ENCODE measurements at places on chromosomes 7 and 10.

- no peak for DNase-seq
Observed at GRCh38 chr10:30751678-30752331, 122.3 kb upstream of the LYZL2 start.

DNA sequence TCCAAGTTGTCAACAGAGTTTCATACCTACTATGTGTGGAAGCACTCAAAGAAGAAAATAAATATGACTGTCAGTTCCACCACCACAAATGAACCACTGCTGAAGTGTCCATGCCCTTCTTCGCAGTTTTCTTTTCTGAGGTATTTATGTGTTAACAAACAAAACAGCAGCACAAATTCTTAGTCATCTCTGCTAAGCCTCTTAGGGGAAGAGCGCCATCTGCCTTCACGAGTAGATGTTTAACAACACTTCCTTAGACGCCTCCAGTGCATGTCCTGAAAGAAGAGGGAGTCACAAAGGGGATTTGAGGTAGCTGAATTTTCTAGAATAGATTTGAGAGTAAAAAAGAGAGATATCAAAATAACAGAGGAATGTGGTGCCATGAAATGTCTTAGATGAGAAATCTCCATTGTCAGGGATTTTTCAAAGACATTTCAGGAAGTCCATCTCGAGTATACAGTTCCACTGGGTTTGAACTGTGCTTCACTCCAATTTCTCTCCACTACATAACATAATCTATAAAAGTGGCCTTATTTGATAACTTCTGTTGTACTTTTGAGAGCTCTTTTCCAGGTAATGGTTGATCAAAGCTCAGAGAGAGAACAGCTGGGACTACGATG, 775.3 kb upstream of the POM121L12 start:
- no peak for DNase-seq

- peak; percentile 16 for DNase-seq
Observed at GRCh38 chr7:100435401-100436304, 644 bp downstream of the PPP1R35 start.

- DNase-seq = no peak
Observed at GRCh38 chr10:43120929-43121314, 17.3 kb upstream of the CSGALNACT2 start.

DNA sequence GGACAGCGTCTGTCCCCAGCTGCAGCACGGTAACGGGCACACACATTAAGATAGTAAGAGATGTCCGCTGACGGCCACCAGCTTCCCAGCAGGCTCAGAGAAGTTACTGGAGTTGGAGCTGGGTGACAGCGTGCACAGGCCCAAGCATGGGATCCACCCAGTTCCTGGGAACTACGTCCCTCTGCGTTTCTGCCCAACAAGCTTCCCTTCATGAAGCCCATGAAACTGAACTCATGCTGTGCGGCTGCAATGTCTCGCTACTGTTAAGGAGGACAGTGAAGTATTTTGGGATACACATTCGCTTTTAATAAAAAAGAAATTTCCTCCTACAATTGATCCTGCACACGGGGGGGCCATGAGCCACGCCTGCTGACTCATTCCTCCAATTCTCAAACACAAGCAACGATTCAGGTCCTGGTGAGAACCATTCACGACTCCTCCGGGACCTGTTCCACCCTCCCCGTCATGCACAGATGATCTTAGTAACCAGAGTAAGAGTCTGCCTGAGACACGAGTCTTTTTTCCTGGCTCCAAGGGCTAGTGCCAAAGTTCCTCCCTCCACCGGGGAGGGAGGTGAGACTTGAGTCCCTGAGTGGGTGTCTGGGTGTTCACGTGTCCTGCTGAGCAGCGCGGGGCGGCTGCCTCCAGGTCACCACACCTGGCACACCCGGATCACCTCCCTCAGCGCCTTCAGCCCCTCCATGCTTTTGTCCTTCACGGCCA, 2.6 kb downstream of the PSMG3 start:
- no peak for DNase-seq

- no peak for DNase-seq
Observed at GRCh38 chr10:49749556-49750491, 12.3 kb downstream of the OGDHL start.

DNA sequence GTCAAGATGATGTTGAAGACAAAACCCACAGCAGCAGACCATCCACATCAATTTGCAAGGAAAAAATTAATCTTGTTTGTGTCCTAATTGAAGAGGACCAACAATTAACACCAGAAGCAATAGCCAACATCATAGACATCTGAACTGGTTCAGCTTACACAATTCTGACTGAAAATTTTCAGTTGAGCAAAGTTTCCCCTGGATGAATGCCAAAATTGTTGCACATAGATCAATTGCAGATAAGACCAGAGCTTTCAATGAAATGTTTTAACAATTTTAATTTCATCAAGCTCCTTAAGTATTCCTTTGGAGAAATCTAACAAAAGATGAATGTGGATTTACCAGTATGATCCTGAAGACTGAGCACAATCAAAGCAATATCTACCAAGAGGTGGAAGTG, 168.6 kb downstream of the CTNNA3 start:
- DNase-seq = no peak

- DNase-seq = no peak
Observed at GRCh38 chr7:37247861-37248260, 200.8 kb downstream of the ELMO1 start.

- DNase-seq = no peak
Observed at GRCh38 chr10:69769395-69769992, 32.2 kb upstream of the COL13A1 start.

GRCh38 chr10:70776455-70777005, 8.6 kb downstream of the TBATA start:
- no peak for DNase-seq

DNA sequence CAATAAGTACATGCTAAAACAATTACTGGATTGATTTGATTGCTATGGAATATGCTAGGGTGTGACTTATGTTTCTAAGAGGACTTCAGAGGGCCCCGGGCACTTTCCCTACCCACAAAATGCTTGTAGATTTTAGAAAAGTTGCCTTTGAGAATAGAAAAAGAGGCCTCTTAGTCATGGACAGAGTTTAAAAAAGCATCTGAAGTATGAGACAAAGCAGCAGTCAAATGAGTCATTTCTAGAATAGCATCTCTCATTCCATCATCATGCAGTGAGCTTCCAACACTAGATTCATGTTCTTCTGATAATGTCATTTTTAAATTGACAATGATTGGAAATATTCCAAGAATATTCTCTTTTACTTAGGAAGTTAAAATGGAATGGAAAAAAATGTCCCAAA, 675.1 kb upstream of the PCDH15 start:
- DNase-seq = no peak

GRCh38 chr10:51369903-51370302, 295.6 kb downstream of the PRKG1 start:
- no peak for DNase-seq

DNA sequence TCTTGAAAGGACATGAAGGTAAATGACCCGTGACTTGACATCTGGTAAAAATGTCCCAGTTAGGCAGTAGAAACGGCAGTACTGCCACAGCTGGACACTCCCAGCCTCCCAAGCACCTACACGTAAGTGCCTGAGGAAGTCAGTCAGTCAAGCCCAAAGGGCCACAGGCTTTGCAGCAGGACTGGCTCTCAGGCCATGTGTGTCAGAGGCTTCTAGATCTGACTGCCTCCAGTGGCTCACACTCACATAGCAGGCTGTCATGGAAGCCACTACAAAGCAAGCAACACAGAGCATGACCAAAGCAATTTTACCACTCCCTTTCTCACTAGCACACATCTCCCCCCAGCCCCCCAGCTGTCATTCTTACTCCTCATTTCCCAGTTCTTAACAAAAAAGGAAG, 17.8 kb upstream of the CCNJ start:
- no peak for DNase-seq

- DNase-seq = no peak
Observed at GRCh38 chr7:105638902-105639495, 57.7 kb upstream of the EFCAB10 start.

DNA sequence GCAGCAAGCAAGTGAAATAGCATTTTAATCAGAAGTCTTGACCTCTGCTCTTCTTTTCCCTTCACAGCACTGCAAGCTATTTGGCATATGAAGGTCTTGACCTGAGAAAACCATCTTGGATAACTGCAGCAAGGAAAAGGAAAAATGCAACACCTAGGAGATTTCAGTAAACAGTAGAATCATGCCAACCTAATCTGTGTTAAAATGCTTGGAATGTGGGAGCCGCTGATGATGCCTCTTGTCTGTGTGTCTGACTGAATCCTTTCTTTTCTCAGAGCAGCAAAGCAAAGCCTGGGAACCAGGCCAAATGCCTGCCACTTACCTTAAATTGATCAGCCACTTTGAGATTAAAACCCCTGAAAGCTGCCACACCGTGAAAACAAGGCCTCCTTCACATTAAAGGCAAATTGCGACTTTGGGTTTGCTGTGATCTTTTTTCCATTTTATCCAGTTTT, 80.4 kb upstream of the CDK6 start:
- DNase-seq = no peak

- no peak for DNase-seq
Observed at GRCh38 chr10:89153116-89153515, 54.0 kb downstream of the CH25H start.

- no peak for DNase-seq
Observed at GRCh38 chr10:132443983-132444876, 47.2 kb downstream of the PWWP2B start.

DNA sequence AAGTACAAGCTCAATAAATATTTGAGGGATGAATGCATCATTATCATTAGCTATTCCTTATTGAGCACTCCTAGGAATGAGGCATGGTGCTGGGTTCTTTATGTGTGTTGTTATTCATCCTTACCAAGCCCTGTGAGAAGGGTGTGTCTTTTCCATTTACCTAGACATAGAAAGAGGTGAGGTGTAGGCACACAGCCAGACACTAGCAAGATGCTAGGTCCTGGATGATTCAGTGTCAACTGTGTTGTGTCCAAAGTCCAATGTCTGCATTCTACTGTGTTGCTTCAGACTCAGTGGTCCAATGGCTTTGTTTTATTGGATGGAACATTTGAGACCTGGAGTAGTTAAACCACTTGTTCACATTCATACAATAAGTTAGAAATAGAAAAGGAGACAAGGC, 605.5 kb downstream of the LRMDA start:
- DNase-seq = no peak

GRCh38 chr10:58698777-58699356, 186.2 kb downstream of the BICC1 start:
- no peak for DNase-seq

- no peak for DNase-seq
Observed at GRCh38 chr10:75764974-75765788, 333.8 kb downstream of the LRMDA start.

DNA sequence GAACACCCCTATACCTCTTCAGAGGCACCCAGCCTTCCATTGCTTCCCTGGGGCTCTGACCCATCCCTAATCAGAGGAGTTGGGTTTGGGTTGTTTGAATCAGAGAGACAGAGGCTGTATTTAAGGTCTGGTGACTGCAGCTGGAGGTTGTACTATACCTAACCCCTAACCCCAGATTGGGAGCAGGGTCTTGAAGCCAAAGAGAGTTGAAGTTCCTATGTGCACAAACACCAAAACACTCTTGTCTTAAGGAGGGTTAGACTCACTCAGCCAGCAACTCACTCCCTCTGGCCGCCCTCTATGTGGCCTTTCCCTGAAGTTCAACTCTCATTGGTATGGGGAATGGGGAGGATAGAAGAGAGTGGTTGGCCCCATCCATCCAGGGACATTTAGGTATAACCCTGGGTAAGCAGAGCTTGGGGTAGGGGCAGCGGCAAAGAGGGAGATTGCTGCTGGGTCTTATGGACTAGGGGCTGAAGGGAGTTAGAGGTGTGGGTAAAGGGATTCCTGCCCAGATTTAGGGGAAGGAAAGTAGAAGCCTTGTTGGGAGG, 80.0 kb downstream of the PAX2 start:
- DNase-seq = no peak

DNA sequence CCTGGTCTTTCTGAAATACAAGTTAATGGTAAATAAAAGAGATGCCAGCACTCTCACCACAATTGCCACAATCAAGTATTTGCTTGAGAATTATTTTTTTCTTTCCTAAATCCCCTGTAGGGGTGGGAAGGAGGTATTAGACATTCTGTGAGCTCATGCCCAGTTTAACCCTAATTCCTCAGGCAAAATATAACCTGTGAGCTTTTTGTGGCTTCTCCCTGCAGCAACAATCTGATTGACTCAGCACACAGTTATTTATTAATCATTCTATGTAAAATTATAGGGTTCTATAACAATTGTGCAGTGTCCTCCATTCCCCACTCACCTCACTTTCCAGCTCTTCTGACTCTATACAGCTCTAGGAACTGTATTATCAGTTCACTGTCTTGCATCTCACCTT, 66.3 kb downstream of the GLI3 start:
- no peak for DNase-seq

DNA sequence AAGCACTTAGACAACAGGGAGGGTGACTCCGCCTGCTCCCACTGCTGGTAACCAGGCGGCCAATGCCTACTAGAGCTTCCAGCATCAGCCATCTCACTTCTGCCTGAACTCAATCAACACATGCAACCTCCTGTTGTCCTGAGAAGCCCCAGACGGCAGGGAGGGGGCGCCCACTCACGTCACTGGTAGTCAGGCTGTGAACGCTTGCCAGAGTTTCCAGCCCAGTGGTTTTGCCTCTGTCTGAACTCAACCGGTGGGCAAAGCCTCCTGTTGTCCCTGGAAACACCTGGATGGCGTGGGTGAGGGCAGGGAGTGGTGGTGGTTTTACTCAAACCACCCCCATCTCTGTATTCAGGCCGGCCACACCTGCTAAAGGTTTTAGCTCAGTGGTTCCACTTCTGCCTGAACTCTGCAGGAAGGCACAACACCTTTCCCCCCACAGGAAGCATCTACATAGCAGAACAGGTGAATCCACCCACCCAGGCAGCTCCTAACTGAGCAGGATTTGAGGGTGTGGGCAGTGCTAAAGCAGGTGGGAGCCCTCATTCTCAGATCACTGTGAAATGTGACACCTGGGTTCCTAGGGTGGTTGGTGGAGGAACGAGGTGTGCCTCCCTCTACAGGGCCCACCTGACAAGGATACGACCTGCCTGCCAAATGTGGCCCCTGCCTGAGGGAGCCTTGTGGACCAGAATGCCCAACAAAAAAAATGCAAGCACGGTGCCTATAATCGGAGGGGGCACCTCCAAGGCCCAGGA, 563.0 kb upstream of the SEMA3D start:
- no peak for DNase-seq

DNA sequence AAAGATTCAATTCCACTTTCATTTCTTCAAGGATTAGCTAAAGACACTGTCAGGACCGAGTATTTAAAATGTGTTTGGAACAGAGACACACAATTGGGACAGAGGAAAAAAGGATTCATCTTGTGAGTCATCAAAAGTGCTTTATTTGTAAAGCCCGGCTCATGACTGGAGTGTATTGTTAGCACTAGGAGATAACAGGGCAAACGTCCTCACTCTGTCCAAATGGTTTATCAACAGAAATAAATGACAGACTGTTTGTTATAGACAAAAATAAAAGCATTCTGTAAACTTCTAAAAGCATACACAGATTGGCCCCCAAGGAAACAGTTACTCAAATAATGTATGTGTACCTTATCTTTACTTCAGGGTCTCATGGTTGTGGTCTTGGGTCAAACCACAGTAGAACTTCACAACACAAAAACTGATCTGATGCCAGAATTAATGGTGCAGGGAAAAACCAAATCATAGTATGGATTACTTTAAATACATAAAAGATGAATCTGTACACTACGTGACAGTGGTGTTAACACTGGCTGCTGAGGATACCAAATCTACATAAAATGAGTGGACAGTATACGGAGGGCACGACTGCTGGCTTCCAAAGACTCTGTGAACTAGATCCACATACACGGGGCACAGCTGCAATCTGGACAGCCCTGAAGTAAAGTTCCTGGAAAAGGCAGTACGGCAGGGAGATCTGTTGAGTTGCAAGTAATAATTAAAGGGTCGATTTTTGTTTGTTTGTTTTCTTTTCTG, 179.4 kb downstream of the PIP4K2A start:
- DNase-seq = no peak

Measured in stimulated activated CD8-positive, alpha-beta memory T cell treated with anti-CD3 and anti-CD28 coated beads, Interleukin-7, amount 100 ng/mL, for 1 hour (primary cell).